ENCODE measurements at places on chromosomes 1 and 21.

GRCh38 chr1:54976747-54977146, 3.7 kb upstream of the TMEM61 start:
- H3K4me1 ChIP-seq, result no peaks in the 10 kb centered on the region
- no peak for DNase-seq
- H3K4me3 ChIP-seq, result no peak overlapping the region
- no peaks in the 10 kb centered on the region for H3K36me3 ChIP-seq

DNA sequence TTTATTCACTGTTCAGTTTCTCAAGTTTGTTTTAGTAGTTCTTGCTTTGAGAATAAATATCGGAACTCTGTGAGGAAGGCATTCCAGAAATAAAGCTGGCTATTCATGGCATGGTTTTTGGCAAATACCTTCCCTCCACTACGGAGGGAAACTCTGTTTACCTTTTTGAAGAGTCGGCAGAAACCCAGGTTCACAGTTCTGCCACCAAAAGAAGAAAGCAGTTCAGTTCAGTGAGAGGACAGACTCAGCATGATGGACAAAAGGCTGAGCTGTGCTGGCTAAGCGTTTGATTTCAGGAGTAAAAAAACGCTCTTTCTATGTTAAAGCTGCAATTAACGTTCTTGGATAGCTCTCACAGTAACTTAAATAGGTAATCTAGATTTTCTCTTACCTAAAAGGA, 42.4 kb downstream of the CNN3 start:
- no peaks in the 10 kb centered on the region for H3K36me3 ChIP-seq
- no peaks in the 10 kb centered on the region for H3K27me3 ChIP-seq
- no peak for DNase-seq

DNA sequence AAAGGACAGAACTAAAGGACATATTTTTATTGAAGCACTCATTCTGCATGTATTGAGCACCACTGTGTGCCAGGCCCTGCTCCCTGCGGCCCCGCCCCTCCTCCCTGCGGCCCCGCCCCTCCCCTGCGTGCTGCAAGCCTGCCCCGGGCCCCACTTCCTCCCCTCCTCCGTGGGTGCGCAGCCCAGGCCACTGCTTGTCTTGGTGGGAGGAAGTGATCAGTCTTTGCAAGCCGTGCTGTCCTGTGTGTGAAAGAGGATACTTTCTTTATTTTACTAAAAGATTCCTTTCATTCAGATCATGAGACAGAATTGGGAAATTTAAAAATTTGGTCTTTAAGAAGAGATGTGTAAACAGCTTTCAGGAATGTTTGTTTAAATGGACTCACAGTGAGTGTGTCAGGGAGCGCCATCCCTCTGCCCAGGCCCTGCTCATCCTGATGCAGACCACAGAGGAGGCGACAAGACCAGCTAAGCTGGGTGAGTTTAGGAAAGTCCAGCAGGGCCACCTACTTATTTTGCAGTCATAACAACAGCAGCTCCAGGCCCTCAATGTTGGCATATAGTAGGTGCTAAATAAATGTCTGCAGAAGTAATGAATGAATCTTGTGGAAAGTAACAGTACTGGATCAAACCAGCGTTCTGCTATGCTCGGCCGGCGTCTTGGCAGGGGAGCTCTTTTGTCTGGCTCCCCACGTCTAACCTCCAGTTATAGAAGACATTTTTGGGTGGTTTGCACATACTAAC, 88.3 kb upstream of the SELENON start:
- H3K36me3 ChIP-seq, result no peaks in the 10 kb centered on the region
- H3K4me1 ChIP-seq, result peaks cover 38% of the 10 kb centered on the region
- H3K4me3 ChIP-seq, result no peak overlapping the region
- no peaks in the 10 kb centered on the region for H3K27me3 ChIP-seq

DNA sequence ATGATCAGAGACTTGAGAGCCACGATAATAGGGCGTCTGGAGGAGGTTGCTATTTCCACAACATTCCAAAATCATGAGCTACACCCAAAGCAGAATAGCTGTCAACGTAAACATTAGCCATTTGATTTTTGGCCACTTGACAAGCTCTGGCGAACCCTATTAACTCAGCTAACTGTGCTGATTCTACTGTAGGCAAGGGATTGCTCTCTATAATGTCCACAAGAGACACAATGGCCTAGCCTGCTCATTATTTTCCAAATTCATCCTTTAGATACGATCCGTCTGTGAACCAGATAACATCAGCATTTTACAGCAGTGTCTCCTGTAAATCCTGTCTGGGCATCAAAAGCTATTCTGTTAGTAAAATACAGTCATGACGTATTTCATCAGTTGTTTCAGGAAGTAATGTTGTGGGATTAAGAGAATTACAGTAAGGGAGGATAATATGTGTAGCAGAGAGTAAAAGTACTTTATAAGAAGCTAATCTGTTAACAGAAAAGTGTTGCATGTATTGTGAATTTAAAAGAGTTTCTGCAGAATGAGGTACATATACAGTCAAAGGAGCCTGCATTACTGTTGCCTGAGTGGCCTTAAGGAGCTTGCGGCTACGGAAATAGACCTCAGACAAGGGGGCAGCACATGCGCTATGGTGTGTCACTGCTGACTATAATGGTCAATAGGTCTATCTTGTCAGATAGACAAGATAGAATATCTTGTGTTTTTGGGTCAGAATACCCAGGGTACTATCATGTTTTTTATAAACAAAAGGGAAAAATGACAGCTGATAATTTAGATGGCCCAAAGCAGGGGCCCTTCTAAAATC, 44.9 kb upstream of the TINAGL1 start:
- peak overlapping the region; percentile 78 for H3K27ac ChIP-seq
- H3K4me1 ChIP-seq, result peaks cover 23% of the 10 kb centered on the region
- H3K4me3 ChIP-seq, result no peak overlapping the region
- no peaks in the 10 kb centered on the region for H3K27me3 ChIP-seq
- DNase-seq, result peak; percentile 68

GRCh38 chr1:23695667-23696066, 4.1 kb downstream of the RPL11 start:
- no peak for DNase-seq
- H3K4me1 ChIP-seq, result peaks cover 15% of the 10 kb centered on the region
- no peaks in the 10 kb centered on the region for H3K27me3 ChIP-seq
- H3K4me3 ChIP-seq, result no peak overlapping the region
- peaks cover 90% of the 10 kb centered on the region for H3K36me3 ChIP-seq

DNA sequence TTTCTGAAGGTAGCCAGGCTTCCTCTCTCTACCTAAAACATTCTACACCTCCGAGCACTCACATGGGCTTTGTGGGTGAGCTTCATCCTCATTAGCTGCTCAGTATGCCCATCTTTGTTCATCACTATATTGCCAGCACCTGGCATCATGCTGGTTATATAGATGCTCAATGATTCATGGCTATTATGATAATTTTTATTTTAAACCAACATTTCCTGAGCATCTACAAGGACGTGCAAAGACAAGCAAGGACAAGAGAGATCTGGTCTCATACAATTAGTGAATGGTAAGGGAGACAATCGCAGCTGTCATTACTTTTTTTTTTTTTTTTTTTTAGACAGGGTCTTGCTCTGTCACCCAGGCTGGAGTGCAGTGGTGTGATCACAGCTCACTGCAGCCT, 11.3 kb upstream of the QSOX1 start:
- no peak overlapping the region for H3K27ac ChIP-seq
- no peak for DNase-seq
- no peaks in the 10 kb centered on the region for H3K27me3 ChIP-seq
- H3K4me3 ChIP-seq, result no peak overlapping the region
- no peaks in the 10 kb centered on the region for H3K36me3 ChIP-seq

- no peaks in the 10 kb centered on the region for H3K27me3 ChIP-seq
- peaks cover 11% of the 10 kb centered on the region for H3K4me1 ChIP-seq
- no peak overlapping the region for H3K27ac ChIP-seq
- no peaks in the 10 kb centered on the region for H3K36me3 ChIP-seq
- no peak overlapping the region for H3K4me3 ChIP-seq
These were observed 51.5 kb downstream of the PTPRF start for GRCh38 chr1:43582162-43582566.

- H3K36me3 ChIP-seq, result no peaks in the 10 kb centered on the region
- no peak overlapping the region for H3K4me3 ChIP-seq
- no peak overlapping the region for H3K27ac ChIP-seq
- H3K27me3 ChIP-seq, result no peaks in the 10 kb centered on the region
- no peaks in the 10 kb centered on the region for H3K4me1 ChIP-seq
These were observed 206.7 kb downstream of the CTH start for GRCh38 chr1:70617728-70618127.

- DNase-seq, result no peak
- H3K4me3 ChIP-seq, result no peak overlapping the region
- H3K27me3 ChIP-seq, result no peaks in the 10 kb centered on the region
- peak overlapping the region; percentile 1 for H3K27ac ChIP-seq
- peaks cover 57% of the 10 kb centered on the region for H3K36me3 ChIP-seq
- peaks cover 29% of the 10 kb centered on the region for H3K4me1 ChIP-seq
These were observed 18.7 kb downstream of the MIER1 start for GRCh38 chr1:66943361-66943969.

- H3K36me3 ChIP-seq, result peaks cover 98% of the 10 kb centered on the region
- H3K27me3 ChIP-seq, result no peaks in the 10 kb centered on the region
- H3K27ac ChIP-seq, result no peak overlapping the region
- no peak for DNase-seq
These were observed 19.7 kb downstream of the RCC2 start for GRCh38 chr1:17419626-17420328.

- H3K27ac ChIP-seq, result no peak overlapping the region
- DNase-seq, result no peak
- no peaks in the 10 kb centered on the region for H3K4me1 ChIP-seq
- no peak overlapping the region for H3K4me3 ChIP-seq
- H3K27me3 ChIP-seq, result no peaks in the 10 kb centered on the region
These were observed 444.0 kb downstream of the PTPRC start for GRCh38 chr1:199082778-199083389.

DNA sequence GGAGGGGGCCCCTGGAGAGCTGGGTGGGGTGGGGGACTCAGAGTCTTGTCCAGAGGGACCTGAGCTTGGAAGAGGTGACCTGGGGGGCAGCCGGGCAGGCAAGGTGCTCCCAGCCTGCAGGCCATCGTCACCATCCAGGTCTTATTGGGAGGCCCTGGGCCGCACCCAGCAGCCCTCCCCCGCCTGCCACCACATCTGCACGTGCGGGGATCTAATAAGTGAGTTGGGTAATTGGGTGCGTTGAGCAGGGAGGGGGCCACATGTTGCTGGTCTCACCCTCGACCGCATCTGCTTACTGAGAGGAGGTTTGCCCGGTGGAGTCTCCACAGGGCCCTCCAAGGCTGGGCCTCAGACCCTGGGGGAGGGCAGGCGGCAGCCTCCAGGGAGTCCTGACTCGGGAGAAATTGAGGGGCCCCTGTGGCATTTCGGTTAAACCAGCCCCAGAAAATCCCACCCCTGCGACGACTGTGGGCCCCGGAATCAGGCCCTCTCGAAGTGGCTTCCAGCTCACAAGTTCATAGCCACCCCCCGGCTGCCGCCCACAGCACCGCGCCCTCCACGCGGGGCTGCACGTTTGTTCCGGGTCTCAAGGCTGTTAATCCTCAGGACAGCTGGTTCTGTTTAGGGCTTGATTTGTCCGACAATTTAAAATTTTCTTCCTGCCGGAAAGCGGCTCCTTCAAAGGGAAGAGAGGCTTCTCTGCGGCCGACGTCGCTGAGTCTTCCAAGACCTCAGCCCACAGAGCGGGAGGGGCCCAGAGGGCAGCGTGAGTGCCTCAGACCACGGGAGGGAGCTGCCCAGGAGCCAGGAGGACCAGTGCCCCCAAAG, 14.7 kb upstream of the COL6A2 start:
- peaks cover 22% of the 10 kb centered on the region for H3K4me1 ChIP-seq
- H3K36me3 ChIP-seq, result no peaks in the 10 kb centered on the region
- H3K27ac ChIP-seq, result no peak overlapping the region

- no peak overlapping the region for H3K4me3 ChIP-seq
- H3K27ac ChIP-seq, result no peak overlapping the region
- no peak for DNase-seq
- no peaks in the 10 kb centered on the region for H3K27me3 ChIP-seq
These were observed 859 bp upstream of the ANGPTL1 start for GRCh38 chr1:178871551-178872320.

DNA sequence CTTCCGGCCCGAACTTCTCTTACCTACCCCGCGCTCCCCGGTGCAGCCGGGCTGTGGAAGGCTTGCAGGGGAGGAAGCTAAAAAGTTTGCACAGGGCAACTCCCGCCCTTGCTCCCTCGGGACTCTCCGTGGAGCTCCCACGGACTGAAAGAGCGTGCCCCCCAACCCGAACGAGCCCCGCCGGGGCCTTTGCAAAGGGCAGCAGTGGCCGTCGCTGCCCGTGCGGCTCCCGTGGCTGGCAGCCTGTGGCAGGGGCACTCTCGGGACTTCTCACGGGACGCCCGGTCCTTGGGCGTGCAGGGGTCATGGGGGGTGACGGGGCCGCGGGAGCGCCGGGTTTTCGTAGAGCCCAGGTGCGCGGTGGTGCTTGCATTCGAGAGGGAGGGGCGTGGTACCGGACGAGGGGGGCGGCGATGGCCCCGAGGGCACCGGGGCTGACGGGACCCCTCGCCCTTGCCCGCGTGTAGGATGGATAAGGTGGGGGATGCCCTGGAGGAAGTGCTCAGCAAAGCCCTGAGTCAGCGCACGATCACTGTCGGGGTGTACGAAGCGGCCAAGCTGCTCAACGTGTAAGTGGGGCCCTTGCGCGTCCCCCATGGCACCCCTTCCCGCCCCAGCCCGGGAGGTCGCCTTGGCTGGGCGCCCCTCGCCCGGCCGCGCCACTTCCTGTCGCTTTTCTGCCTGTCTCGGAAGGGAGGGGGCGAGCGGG, 711 bp downstream of the GADD45A start:
- DNase-seq, result peak; percentile 52
- no peaks in the 10 kb centered on the region for H3K27me3 ChIP-seq
- peaks cover 43% of the 10 kb centered on the region for H3K4me1 ChIP-seq
- H3K27ac ChIP-seq, result peak overlapping the region; percentile 80

DNA sequence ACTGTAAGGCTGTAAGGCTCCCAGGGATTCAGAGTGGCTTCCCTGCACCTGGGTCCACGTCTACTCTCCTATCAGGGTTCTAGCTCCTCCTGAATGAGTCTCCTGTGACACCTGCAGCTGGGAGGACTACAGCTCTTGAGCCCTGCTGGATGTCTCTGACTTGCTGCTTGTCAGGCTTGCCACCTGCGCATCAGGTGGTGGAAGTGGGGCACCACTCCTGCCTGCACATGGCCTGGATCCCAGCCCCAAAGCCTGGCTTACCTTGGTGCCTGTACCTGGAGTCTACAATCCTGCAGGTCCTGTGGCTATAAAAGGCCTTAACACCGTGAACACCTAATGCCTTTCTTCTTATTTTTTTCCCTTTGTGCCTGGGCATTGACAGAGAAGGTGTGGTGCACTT, 82.2 kb downstream of the FAM78B start:
- no peaks in the 10 kb centered on the region for H3K27me3 ChIP-seq
- H3K4me3 ChIP-seq, result no peak overlapping the region
- H3K27ac ChIP-seq, result no peak overlapping the region
- no peaks in the 10 kb centered on the region for H3K4me1 ChIP-seq
- H3K36me3 ChIP-seq, result no peaks in the 10 kb centered on the region
- no peak for DNase-seq

GRCh38 chr1:49995734-49996133, 28.0 kb downstream of the AGBL4 start:
- no peak for DNase-seq
- H3K27me3 ChIP-seq, result no peaks in the 10 kb centered on the region
- H3K27ac ChIP-seq, result no peak overlapping the region
- H3K36me3 ChIP-seq, result no peaks in the 10 kb centered on the region
- H3K4me1 ChIP-seq, result no peaks in the 10 kb centered on the region

- H3K4me3 ChIP-seq, result no peak overlapping the region
- DNase-seq, result no peak
- no peaks in the 10 kb centered on the region for H3K27me3 ChIP-seq
- no peaks in the 10 kb centered on the region for H3K36me3 ChIP-seq
- H3K4me1 ChIP-seq, result peaks cover 5% of the 10 kb centered on the region
These were observed 99.4 kb upstream of the S1PR1 start for GRCh38 chr1:101137144-101138126.

- no peaks in the 10 kb centered on the region for H3K36me3 ChIP-seq
- DNase-seq, result no peak
- no peak overlapping the region for H3K4me3 ChIP-seq
- H3K4me1 ChIP-seq, result peaks cover 45% of the 10 kb centered on the region
- H3K27ac ChIP-seq, result no peak overlapping the region
These were observed 16.4 kb downstream of the HTR1D start for GRCh38 chr1:23200883-23201282.

Data from SJSA1 (cell line).